MG63 (cell line): ENCODE measurements at places on chromosomes 16 and 17. TPM values are rescaled to one million over a fixed set of nuclear protein-coding genes. Genes with fewer than 3 reads are reported as not detected.

The RAB11FIP4 gene
- total RNA-seq: 1.4 and 5.3 TPM in 2 replicates

DNA sequence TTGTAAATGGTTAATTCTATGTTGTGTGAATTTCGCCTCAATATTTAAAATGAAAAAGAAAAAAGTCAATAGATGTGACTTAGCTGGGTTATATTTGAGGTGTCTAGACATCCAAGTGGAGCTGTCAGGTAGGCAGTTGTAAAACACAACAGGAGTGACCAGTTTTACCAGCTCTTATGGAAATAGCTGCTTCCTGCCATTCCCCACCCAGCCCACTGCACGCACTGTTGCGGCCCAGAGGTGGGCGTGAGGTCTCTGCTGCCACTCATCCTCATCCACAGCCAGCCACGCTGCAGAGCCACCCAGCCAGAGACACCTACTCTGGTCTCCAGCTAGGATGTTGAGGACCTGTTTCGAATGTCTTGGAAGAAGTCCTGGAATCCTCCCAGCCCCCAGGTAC lies 3.4 kb upstream of the CARD14 start:
- no peak for DNase-seq

- DNase-seq: no peak
Measured at GRCh38 chr16:695355-696089, 5.3 kb upstream of the WDR24 start.

GRCh38 chr16:48745541-48745940 lies 135.6 kb upstream of the N4BP1 start:
- DNase-seq: no peak

- no peak for DNase-seq
Measured at GRCh38 chr16:64182985-64183384, 938.9 kb downstream of the CDH11 start.

DNA sequence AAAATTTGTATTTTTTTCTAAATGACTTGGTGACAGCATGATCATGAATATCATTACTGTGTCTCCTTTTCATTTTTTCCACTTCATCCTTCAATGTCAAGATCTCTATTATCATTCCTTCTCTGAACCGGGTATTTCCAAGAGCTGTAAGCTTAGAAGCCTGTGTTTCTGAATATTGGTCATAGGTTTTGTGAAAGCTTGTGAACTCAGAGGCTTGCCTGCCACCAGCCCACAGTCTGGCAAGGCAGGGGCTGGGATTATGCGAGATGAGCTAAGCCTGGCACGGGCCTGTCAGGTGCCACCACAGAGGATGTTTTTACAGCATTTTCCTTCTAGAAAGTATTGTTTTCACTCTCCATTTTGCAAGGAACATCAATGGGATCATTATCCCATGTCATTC lies 92.8 kb downstream of the MYH10 start:
- DNase-seq: no peak

DNA sequence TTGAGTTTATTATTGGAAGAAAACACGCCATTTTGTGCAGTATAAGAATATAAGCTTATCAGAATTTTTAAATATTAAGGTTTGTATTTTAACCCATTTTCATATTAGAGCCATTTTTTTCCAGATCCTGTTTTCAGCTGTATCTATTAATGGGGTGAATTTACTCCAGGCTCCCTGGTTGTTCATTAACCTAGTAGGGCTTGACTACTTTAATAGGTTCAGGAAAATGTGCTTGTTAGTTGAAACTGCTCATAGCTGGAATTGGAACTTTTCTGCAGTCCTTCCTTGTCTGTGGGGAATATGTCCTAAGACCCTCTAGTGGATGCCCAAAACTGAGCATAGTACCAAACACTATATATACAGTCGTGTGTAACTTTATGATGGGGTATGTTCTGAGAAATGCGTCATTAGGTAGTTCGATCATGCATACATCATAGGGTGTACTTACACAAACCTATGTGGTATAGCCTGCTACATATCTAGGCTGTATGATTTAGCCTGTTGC lies 28.0 kb downstream of the NFAT5 start:
- no peak for DNase-seq

DNA sequence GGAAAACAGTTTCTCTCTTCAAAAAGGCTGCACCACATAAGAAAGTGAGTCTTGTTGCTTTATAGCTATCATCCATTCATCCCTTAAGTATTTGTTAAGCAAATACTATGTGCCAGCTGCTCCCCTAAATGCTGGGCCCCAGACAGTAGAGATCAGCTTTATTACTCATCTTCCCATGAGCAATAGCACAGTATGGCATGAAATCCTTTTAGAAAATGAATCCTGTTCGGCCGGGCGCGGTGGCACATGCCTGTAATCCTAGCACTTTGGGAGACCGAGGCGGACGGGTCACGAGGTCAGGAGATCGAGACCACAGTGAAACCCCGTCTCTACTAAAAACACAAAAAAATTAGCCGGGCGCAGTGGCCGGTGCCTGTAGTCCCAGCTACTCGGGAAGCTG lies 99.5 kb downstream of the MYO1D start:
- DNase-seq: no peak

GRCh38 chr17:81534157-81535006 lies 6.2 kb downstream of the FSCN2 start:
- DNase-seq: no peak

GRCh38 chr16:57188711-57189002 lies 2.5 kb downstream of the RSPRY1 start:
- DNase-seq: no peak

DNA sequence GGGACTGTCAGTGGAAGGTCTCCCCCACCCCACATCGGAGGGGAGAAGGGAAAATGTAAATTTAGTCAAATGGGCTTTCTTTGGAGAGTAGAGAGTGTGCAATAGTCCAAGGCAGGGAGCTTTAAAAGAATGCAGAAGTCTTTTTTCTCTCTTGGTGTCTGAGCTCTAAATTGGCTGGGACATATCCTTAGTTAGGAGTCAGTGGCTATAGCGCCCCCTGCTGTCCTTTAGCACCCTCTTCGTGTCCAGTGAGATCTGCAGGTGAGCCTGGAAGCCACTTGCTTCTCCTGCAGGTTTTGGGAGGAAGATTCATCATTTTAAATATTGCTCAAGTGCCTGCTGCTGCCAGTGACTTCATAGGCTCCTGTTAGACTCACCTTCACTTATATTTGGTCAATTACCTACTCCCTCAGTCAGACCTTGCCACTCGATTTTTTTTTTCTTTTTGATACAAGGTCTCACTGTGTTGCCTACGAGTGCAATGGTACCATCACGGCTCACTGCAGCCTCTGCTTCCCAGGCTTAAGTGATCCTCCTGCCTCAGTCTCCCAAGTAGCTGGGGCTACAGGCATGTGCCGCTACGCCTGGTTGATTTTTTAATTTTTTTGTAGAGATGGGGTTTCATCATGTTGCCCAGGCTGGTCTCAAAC lies 174.8 kb downstream of the PRKCB start:
- peak; percentile 34 for DNase-seq

The KRTAP9-1 gene
- not detected in 2 replicates for total RNA-seq

The EVPLL gene
- total RNA-seq: not detected in 2 replicates

GRCh38 chr16:61289141-61289540 lies 747.1 kb downstream of the CDH8 start:
- DNase-seq: no peak

DNA sequence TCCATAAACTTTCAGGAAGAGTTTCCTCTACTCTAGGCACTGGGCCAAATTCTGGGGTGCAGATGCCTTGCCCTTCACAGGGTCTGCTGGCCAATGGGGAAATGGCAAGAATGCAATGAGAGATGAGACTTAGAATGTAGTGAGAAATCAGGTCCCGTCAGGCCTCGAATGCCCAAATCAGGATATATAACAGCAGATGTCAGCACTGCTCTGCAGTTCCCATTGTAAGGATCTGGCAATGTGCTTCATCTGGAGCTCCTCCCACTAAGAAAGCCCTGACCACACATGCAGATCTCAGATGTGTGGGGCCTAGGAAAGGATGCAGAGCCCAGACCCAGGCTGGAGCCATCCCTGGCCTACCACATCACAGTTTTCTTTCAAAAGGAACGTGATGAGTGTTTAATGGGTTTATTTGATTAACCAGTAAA lies 13.9 kb upstream of the LPCAT2 start:
- peak; percentile 39 for DNase-seq

GRCh38 chr17:35519439-35519838 lies 18.0 kb downstream of the SLFN12L start:
- DNase-seq: no peak
